ENCODE measurements at places on chromosomes 6 and 20.

DNA sequence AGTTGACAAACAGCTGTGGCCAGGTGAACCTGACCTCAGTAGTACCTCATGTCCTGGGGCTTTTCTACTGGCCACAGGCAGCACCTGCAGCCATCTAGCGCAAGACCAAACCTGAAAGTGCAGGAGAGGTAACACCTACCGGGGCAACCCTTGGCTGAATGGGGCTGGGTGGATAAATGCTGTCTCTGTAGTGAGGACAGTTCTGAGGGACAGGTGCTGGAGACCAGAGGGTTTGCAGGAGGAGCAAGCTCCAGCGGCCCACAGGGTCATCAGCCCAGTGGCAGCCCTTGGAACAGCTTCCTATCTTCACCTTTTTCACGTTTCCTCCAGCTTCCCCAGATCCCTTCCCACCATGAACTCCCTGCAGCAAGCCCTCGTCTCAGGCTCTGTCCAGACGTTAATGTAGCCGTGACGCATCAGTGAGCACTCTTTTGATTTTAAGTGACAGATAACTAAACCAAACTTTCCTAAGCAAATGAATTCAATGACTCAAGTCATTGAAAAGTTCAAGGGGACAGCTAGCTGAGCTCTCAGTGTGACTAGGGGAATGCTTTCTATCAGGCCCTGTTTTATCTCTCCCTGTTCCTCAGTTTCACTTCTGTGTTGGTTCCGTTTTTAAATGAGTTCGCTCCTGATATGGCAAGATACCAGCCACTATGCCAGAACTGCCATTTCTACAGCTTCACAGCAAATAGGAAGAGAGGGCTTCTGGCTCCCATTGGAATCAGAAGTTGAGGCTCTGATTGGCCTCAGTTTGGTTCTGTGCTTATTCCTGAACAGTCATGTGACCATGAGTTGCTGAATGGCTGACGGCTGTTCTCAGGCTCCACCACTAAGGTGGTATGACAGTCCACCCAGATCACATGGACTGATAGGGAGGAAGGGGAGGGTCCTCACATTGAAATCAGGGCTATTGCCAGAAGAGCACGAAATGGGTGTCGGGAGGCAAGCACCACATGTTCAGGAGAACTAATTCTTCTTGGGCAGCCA lies 12.1 kb upstream of the PFDN4 start:
- ATAC-seq, result no peak

DNA sequence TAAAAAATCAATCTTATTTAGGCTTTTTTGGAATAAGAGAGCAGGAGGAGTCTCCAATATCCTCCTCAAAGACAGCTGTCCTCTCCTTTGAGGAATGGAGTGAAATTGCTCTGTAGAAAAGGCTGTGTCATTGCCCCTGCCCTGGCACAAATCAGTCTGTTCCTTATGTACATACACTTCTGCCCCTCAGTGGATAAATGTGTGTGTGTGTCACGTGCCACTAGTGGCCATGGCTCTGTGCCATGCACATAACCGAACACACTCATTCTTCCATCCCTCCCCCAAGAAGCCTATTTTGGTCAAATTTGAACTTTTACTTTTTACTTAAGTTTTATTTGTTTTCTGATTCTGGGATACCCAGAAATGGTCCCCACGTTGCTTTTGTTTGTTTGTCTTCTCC lies 49.2 kb downstream of the ANKS1A start:
- ATAC-seq, result no peak

DNA sequence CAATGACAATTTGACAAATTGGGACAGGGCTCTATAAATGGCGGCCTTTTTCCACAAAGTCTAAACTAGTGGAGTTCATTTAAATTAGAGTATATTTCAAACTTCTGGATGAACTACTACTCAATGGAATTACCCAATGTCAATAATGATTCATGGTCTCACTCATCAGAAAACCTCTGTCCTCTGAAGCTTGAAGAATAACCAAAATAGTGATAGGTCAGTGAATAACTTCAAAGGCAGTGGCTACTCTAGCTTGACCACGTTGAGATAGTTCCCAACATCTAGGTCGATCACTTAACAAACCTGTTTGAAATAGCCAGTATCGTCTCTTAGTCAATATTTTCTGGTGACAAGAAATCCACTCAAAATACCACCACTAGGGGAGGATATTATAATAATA lies 197.6 kb downstream of the HDGFL1 start:
- no peak for ATAC-seq

GRCh38 chr6:79065232-79065631 lies 12.8 kb downstream of the PHIP start:
- no peak for ATAC-seq

DNA sequence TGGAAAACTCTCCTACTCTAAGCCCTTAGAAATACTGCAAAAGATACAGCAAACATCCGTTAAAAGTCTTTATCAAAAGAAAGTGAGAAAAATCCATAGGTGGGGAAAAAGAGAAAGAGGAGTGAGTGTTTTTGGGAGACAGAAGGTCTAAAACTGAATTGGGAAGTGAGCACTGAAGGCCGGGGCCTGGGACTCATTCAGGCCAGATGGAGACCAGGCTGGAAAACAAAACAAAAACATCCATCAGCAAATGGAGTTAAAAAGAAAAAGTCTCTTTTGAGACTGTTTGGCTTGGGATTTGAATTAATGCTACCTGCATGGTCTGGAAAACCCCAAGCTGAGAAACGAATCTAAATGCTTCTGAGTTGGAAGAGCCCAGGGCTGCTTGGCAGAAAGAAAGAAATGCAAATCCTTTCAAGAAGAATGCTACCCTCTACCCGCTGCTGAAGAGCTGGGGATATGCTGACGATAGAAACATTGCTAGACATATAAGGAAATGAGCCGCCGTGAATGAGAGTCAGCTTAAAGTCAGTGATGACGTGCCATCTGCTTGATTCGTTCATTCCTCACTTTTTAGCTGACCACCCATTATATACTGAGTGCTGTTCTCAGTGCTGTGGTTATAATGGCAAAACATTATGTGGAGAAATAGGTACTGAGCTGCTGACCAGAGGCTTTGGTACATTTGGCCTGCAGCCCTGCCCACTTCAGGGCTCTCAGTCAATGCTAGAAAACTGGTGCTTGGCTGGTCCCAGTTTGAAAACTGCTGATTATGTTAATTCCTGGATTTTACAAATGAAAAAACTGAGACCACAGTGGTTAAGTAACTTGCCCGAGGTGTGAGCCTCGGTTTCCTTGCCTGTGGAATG lies 28.0 kb upstream of the TULP4 start:
- peak; percentile 86 for ATAC-seq

DNA sequence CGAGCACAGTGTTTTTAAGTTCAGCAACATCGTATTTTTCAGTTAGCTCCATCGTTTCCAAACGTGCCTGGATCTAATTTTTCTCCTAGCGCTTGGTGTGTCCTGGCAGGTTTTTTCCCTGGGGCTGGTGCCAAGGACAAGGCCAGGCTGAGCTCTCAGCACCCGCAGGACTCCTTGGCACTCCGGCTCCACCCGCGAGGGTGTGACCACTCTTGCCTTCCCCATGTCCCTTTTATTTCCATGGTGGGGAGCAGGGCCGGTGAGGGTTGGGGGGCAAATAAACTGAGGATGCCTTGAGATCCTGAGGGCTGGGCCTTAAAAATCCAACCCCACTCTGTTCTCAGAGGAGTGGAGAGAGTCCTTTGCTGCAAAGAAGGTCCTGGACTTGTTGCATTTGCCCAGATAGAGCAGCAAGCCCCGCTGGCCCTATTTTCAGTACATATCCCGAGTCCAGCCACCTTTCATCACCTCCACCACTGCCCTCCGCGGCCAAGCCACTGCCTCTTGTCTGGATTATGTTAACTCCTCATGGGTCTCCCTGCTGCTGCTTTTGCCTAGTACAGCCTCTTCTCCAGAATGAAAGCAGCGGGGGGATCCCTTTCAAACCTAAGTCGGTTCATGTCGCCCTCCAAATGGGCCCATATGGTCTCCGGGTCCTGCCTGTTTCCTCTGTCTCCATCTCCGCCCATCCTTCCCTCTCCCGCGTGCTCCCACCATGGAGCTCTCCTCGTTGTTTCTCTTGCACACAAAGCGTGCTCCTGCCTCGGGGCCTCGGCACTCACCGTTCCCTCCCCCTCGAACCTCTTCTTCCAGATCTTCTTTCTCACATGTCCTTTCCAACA lies 4.5 kb upstream of the RAB44 start:
- ATAC-seq, result peak; percentile 46

GRCh38 chr20:47493175-47493962 lies 8.3 kb upstream of the NCOA3 start:
- peak; percentile 94 for ATAC-seq

DNA sequence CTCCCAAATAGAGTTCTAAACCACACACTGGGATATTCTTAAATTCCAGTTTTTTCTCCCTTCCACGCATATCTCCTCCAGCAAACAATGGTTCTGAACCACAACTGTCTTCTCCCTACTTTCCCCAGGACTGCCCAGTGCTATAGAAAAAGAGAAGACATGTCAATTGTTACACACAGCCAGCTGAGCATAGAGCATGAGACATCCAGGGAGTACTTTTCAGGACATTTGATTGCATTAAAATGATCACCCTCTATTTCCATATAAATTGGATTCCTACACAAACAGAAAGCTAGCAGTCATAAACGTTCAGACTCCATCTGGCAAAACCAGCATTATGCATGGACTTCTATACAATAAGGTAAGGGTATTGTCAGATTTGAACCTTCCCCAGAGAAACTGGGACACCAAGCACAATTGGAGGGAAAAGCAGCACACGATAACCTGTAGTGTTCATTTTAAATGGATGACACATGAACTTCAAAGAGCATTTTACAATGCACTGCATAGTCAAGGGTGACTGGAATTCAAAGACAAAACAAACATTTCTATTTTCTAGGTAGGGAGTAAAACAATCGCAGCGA lies 93.1 kb upstream of the HEY2 start:
- ATAC-seq, result no peak
